ENCODE measurements at places on chromosomes 13 and 19.

GRCh38 chr19:5593343-5594255, 25.8 kb upstream of the TINCR start:
- DNase-seq = no peak

GRCh38 chr13:31198519-31198918, 1.3 kb upstream of the B3GLCT start:
- no peak for DNase-seq

DNA sequence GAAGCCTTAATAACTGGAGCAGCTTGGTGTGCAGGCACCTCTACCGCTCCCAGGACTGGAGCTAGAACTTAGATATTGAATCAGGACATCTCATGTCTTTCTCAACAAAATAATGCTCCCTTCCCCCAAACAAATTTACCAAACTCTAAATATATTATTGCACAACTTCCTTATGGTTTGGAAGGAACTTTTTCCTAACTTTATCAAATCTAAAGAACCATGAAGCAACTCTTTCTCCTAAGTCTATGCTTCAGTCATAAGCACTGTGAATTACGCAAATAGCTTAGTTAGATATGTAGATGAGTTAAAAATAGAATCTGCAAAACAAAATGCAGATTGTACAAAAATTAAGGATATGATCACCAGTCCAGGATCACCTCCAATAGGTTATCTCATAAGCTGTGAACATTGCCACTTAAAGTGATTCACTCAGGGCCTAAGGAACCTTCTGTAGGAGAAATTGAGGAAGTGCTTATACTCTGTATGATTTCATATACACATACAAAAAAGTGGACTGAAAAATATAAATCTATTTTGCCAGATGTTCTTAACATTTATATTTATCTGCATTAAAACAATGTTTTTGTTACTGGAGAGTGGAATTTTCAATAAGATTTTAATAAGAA, 20.4 kb upstream of the MAB21L1 start:
- DNase-seq = no peak

DNA sequence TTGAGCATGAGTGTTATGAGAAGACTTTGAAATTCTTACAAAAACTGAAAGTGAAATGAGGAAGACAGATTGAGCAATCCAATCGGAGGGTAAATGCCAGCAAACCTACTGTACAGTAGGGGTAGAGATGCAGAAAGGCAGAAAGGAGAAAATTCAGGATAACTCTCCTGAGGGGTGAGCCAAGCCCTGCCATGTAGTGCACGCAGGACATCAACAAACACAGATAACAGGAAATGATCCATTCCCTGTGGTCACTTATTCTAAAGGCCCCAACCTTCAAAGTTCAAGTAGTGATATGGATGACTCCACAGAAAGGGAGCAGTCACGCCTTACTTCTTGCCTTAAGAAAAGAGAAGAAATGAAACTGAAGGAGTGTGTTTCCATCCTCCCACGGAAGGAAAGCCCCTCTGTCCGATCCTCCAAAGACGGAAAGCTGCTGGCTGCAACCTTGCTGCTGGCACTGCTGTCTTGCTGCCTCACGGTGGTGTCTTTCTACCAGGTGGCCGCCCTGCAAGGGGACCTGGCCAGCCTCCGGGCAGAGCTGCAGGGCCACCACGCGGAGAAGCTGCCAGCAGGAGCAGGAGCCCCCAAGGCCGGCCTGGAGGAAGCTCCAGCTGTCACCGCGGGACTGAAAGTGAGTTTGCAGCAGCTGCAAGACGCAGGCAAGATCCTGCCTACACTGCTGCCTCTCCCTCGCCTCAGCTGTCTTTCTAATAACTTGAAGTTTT, at the start of gene TNFSF13B:
TSS of gene TNFSF13B (plus strand) at position 118 of the 728 bp plus-strand sequence. CDS start at position 296, 178 bp downstream.
- DNase-seq = no peak

DNA sequence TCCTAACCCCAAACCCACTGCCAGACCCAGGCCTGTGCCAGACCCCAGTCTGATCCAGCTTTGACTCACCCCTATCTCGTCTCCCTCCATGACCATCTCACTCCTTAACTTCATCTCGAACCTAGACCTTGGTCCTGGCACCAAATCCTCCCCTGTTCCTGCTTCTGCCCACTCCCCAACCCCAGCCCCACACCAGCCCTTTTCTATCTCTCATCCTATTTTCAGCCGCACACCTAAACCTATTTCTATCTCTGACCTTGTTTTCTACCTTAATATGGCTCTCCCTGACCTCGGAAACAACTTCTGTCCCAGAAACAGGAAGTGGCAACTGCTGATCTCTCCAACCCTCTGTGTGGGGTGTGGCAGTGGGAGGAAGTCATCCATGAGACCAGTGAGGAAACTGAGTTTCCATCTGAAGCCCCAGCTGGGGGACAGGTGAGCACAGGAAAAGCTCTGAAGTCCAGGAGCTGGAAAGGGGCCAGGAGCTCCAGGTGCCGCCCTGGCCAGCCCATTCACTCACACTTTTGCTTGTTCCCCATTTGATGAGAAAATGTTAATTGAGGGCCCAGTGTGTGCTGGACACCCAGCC, 13.7 kb downstream of the PTH2 start:
- no peak for DNase-seq

DNA sequence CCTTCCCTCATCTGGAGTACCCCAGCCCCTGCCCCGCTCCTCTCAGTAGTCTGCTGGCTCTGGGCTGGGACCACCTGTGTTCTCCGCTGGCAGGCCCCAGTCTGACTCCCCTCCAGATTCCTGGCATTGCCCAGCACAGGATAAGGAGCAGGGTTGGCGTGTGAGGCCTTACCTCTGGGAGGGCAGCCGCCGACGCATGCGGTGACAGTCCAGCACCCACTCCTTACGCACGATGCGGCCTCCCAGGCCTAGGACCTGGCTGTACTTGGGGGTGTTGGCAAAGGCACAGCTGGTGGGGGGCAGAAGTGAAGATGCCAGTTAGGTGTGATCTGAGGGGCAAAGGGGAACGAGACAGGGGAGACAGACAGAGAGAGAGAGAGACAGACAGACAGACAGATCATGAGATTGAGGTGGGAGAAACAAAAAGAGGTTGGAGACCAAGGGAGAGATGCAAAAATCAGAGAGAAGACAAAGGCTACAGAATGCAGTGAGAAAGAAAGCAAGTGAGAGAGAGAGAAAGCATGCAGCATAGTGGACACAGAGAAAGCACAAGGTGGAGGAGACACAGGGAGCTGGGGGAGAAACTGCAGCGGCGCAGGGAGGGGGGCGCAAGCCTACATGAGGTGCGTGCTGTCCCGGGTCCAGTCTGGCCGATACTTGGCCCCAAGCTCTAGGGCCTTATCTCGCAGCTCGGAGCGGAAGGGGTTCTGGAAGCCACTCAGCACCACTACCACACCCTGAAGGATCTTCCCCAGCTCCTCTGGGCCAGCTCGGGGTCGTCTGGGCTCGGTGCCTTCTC, 18.6 kb downstream of the ZNF575 start:
- DNase-seq = no peak

- no peak for DNase-seq
Observed at GRCh38 chr13:109870696-109871370, 84.5 kb upstream of the IRS2 start.

GRCh38 chr19:50542943-50543342, 25.3 kb downstream of the LRRC4B start:
- no peak for DNase-seq

GRCh38 chr19:56660381-56661107, 11.0 kb downstream of the ZNF835 start:
- no peak for DNase-seq

GRCh38 chr13:50635504-50635903, 208.0 kb downstream of the DLEU7 start:
- no peak for DNase-seq

DNA sequence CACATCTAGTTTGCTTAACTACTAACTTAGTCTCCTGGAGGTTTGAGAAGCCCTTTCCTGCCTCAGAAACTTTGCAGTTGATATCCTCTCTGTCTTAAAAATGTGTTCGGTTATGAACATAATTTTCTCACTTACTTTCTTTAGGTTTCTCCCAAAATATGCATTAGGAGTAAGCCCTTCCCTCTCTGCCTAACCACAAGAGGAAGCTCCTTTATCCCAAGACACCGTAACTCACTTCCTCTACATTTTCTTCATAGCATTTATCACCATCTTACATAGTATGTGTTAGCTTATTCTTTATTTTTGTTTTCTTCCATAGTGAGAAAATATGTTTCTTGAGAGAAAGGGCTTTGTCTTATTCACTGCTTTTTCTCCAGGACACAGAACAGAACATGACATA, 952.5 kb upstream of the ATXN8OS start:
- no peak for DNase-seq

DNA sequence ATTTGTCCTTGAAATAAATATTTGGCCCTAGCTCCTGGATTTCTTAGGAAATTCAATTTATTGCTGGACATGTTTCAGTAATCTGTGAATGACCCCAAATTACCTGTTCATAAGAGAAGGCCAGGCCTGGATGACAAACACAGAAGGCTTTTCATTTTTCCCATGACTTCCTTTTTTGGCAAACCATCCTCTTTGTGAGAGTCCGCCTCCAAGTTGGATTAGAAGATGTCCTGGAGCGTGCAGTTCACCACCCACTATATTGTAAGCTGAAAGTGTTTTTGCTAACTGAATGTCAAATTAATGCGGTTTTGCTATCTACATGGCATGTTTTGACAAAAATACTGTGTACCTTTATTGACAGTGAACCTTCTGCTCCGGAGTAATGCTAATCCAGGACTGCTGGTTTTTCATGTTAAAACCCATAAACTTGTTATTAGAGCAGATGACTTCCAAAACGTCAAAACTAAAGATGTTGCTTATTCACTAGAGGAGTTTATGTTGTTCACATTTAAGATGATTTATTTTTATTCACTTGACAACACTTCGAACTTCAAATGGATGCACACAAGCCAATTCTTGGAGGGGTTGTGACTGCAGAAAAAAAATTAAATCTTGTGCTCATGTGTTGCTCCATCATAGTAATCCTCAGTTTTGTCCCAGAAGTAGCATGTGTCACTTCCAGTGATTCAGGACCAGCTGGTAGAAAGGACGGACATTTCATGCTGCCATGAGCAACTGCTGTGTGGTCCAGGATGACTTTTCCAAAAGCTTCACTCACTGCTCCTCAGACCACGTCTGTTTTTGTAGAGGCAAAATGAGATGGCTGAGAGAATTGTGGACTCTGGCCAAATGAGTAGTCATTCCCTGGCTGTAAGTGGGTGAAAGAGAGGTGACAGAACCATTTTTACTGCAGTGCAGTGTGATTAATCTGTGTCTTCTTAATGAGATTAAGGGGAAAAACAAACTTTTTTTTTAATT, 71.0 kb downstream of the ITGBL1 start:
- peak; percentile 79 for DNase-seq

DNA sequence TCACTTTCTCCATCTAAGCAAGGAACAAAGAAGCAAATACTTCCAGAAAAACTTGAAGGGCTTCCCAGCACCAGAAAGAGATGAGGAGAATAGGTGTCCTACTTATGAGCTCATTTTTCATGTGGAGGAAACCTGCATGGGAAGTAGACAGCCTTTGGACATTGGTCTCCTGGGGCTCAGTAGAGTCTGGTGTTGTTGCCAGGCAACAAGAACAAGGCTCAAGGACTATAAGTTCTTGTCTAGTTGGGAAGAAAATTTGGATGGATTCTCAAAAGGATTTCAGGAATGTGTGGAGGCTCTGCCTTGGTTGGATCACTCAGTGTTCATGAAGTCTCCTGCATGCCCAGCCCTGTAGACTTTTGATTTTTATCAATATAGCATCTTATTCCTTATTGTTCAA, 84.5 kb downstream of the MBNL2 start:
- DNase-seq = no peak

DNA sequence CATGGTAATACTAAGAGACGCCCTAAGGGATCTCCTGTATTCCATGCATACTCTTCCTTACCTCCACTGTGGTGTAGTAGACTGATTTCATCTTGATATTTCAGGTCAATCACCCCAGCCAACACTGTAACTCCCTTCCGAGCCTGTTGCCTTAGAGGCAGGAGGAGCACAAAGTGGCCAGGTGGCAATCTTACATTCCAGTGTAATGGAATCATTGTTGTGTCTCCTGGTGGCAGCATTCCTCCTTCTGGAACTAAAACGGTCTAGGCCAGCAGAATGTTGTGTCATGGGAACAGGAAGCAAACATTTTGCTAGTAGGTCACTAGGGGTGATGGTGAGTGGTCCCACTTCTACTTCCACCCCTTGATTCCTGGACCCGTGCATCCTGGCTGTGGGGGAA, 405.7 kb upstream of the SLC10A2 start:
- no peak for DNase-seq

DNA sequence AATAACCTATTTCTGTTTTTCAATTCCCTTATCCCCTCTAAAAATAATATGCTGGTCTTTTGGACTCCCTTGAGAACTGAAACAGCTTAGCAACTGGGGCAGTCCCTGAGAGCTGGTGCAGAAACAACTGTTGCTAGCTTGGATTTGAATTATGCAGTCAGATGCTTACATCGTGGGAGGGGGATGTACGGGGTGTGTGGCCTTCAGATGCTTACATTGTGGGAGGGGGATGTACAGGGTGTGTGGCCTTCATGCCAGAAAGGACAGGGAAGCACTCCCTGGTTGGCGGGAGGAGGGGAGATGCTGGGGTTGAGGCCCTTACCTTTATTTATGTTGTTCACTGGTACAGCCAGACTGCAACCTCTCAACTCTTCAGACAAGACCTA, 25.6 kb downstream of the LRCH1 start:
- DNase-seq = no peak

GRCh38 chr13:98879957-98880356, 97.9 kb downstream of the DOCK9 start:
- DNase-seq = no peak

DNA sequence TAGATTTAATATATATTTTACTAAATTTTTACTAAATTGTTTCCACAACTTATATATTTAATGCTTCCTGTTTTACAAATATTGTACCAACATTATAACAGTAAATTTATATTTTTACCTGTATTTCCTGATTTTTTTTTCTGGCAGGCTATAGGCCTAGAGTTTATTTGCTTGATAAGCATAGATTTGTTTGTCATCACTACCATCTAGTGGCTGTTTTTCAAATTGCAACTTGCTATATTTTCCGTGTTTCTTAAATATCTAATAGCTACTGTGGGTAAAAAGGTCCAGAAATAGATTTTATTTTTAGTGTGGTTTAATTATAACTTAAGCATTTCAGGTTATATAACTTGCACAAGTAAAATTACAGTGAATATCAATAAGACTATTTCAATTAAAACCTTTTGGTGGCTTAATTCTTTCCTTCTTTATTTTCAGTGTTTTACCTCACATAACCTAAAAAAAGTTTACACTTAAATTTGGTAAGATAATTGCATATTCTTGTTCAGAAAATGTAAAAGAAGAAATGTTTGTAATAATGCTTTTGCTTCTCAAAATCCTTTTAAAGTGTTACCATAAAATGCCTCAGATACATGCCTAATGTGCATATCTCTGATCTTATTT, 60.6 kb downstream of the NDFIP2 start:
- no peak for DNase-seq

DNA sequence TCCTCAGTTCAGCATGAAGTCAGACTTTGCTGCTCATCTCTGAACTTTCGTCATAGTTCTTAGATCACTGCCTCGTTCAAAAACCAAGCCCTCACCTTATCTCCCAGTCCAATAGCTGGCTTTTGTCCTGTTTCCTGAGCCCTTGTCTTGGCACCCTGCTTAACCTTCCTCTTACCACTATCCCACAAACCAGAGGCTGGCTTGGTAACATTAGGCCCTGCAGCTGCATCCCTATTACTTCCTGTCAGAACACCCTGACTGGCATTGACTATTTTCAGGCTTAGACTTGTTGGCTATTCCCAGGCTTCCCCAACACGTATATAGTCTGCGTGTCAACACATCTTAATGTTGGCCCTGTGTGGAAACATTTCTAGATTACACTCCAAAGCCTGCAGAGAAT, 172.4 kb downstream of the VWA8 start:
- DNase-seq = no peak
